ENCODE measurements at places on chromosomes 3 and 15. TPM values are rescaled to one million over a fixed set of nuclear protein-coding genes. Genes with fewer than 3 reads are reported as not detected.

- DNase-seq = peak; percentile 58
Measured at GRCh38 chr15:77557144-77557543, 75.6 kb downstream of the LINGO1 start.

DNA sequence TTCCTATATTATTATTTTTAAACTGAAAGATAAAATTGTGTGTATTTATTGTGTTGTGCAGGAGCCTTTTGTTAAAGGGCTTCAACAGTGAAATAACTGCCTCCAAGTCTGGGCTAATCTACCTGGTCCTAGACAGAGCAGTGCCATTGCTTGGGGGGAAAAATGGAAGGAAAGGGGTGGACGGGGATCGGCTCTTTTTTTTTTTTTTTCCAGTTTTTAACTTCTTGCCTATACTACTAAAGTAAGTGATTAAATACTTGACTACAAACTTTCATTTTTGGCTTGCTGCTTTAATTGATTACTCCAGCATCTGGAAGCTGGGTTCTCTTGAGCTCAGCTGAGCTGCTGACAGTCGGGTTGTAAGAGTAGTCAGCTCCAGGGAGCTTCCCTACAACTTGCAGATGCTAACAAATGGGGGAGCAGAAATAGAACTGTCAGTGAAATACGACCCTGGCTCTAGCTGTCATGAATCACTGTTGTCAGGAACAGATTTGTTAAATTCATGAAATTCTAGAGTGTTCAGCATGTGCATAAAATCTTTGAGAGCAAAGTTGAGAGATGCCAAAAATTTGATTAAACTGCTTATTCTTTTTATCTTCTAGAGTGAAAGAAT, 276.7 kb downstream of the ROBO1 start:
- DNase-seq = no peak

- DNase-seq = no peak
Measured at GRCh38 chr15:48279608-48280007, 51.6 kb upstream of the DUT start.

DNA sequence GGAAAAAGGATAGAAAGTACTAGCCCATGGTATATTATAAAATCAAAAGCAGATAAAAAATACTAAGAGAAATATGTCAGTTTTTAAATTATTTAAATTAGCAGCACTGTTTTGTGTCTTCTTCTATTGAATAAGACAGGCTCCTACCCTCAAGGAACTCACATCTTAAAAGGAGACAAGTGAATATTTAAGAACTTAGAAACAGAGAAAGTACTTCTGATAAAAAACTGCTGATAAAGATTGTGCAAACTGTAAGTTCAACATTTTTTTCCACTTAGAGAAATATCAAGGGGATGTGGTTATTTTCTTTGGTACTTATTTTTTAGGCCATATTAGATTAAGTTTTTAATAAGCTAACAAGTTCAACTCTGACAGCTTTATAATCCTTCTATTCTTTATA, 3.0 kb upstream of the ANKRD28 start:
- no peak for DNase-seq

DNA sequence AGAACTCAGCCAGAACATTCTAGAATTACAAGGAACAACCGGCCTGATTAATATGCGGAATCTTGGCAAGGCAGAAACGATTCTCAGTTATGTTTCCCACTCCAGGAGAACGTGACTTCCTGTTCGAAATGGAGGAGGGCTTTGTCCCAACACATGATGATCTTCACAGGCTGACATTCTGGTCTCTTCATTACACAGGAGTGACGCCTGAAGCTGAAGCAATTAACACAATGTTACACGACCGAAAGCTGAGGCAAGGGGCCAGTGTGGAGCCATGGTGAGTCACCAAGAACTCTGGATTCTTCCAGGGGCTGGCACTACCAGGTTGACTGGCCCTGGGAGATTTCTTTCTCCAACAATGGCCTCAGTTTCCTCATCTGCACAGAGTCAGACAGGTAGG, 40.9 kb downstream of the RFTN1 start:
- DNase-seq = peak; percentile 39

DNA sequence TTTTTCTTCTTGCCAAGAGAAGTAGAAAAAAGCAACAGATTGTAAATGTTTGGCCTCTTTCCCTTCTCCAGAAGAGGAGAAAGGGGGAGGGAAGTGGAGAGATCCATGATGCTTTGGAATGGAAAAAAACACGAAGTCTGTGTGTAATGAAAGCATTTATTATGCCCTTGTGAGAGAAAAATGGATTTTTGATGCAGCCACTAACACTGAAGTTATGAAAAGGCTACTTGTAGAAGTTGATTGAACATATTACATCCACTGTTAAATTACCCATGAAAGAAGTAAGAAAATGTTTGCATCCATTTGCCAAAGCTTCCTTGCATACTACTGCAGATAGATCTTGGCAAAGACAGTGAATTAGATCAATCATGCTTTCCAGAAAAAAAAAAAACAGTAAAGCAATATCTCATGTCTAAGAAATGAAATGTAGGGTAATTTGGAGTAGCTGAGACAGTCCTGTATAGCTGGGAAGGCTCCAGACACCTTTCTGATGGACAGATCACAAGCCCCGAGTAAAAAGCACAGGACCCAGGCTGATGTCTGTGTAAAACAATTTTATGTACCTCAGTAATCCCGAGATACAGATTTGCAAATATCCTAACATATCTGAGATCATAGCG, 295.5 kb downstream of the PLOD2 start:
- no peak for DNase-seq

- DNase-seq = no peak
Measured at GRCh38 chr3:54960082-54960481, 32.2 kb upstream of the LRTM1 start.

- no peak for DNase-seq
Measured at GRCh38 chr3:157043771-157044170, 116.2 kb downstream of the CCNL1 start.

GRCh38 chr3:132273036-132273435, 44.2 kb upstream of the ACP3 start:
- no peak for DNase-seq

- no peak for DNase-seq
Measured at GRCh38 chr15:35362195-35362829, 183.7 kb downstream of the DPH6 start.

- no peak for DNase-seq
Measured at GRCh38 chr3:42664438-42664803, 10.9 kb downstream of the ZBTB47 start.

DNA sequence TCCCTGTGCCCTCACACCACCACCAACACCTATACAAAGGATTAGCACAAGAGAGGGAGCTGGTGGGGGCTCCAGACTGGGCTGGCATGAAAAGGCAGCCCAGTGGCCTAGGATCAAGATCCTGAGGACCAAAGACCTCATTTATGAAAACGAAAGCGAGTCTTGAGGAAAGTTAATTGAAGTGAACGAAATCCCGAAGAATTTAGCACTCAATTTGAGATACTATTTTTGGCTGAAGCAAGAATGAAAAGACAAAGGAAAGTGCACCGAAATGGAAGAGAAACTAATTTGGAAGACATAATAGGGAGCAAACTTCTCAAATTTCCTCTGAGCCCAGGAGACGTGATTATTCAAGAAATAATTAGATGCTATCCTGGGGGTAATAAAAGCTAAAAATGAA, 68.7 kb upstream of the SLC6A11 start:
- DNase-seq = no peak

DNA sequence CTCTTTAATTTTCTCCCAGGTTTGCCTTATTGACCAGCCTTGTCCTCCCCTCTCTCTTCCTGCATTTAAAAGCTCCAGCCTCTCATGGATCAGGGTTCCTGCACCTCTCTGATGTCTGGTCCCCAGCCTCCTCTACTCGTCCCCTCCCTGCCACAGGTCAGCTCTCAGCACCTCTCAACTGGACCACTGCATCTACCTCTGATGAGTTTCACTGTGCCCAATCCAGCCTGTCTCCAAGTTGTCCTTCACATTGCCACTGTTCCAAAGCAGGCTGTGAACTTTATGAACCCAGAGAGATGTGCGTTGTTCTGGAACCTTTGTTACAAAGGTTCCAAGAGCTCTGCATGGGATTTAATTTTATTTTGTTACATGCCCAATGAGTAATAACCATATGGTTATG, 76.6 kb downstream of the SLCO3A1 start:
- no peak for DNase-seq

GRCh38 chr3:112089956-112090886, 4.0 kb downstream of the C3orf52 start:
- DNase-seq = no peak

- DNase-seq = no peak
Measured at GRCh38 chr3:178851564-178851963, 220.0 kb downstream of the ZMAT3 start.

DNA sequence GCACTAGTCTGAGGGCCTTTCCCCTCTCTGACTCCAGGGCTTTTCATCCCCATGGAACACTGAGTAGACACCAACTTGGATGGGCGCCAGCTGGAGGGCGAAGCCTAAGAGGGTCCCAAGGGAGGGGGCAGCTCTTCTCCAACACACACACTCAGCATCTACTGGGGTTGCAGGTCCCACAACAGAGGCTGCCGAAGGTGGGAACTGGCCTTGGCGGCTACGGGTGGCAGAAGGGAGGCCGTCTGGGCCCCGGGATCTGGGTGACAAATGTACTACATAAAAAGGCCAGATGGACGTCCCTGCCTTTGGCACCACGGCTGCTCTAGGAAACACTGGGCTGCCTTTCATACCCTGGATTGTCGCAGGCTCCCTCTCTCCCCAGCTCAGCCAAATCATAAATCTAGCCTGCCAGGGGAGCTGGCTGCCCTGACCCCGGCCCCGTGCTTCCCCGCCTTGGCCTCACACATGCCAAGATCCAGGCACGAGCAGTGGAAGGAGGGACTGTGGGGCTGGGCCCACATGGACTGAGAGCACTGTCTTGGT, 31.5 kb downstream of the SEMA5B start:
- DNase-seq = no peak

GRCh38 chr3:183868796-183869195, 15.9 kb downstream of the PARL start:
- no peak for DNase-seq

Gene GP9
- not detected for total RNA-seq

Gene ABHD14A
- 27.0 TPM for total RNA-seq

Gene ADAMTS7
- 37.9 TPM for total RNA-seq

Gene NAALADL2
- 3.1 TPM for total RNA-seq

Gene CCDC54
- total RNA-seq = not detected

Gene CYP8B1
- total RNA-seq = not detected

Gene LEKR1
- total RNA-seq = 0.62 TPM

Gene LSM3
- 15.7 TPM for total RNA-seq

Measured in left ventricle myocardium superior (tissue), 1 donor.